Panc1 (cell line): ENCODE measurements at places on chromosomes 2 and 18.

- no peak for DNase-seq
Observed at GRCh38 chr2:195021711-195022507, 635.1 kb upstream of the SLC39A10 start.

- DNase-seq: no peak
Observed at GRCh38 chr2:1588978-1589621, 155.2 kb downstream of the PXDN start.

GRCh38 chr2:50597206-50597605 lies 434.7 kb downstream of the NRXN1 start:
- no peak for DNase-seq

GRCh38 chr2:157245846-157246764 lies 11.4 kb upstream of the GALNT5 start:
- DNase-seq: no peak
